AG09309 (cell line): ENCODE measurements at places on chromosomes 13 and 19.

DNA sequence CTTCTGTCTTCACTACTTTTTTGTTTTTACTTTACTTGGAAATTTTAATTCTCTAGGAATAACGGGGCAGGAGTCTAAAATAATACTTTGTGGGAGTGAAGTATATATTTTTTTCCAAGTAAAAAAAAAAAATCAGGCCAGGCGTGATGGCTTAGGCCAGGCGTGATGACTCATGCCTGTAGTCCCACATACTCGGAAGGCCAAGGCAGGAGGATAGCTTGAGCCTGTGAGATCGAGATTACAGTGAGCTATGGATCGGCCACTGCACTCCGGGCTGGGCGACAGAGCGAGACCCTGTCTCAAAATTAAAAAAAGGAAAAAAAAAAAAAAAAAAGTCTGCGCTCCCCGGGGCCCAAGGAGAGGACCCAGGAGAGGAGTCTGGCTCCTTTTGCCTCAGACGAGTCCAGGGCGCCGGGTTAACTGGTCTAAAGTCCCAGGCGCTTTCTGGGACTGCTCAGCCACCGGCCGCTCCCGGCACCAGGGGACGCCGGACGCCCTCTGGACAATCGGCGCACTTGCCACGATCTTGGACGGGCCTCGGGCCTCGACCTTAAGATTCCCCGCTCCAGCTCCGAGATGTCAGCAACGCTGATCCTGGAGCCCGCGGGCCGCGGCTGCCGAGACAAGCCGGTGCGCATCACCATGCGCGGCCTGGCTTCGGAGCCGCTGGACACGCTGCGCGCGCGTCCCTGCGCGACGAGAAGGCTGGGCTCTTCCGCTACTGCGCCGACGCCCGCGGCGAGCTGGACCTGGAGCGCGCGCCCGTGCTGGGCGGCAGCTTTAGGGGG lies 2.7 kb upstream of the ZFP82 start:
- DNase-seq: no peak

DNA sequence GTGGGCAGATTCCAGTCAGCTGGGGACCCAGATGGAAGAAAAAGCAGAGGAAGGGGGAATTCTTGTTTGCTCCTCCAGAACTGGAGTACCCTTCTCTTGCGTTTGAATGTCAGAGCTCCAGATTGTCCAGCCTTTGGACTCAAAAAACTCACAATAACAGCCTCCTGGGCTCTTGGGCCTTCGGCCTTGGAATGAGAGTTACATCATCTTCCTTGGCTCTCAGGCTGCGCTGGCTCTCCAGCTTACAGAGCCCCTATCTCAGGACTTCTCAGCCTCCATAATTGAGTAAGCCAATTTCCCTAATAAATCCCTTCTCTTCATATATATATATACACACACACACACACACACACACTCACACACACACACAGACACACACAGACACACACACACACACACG lies 1215.7 kb upstream of the SLC10A2 start:
- no peak for DNase-seq

- no peak for DNase-seq
These were observed 42.0 kb downstream of the LNX2 start for GRCh38 chr13:27578121-27579030.

GRCh38 chr19:48174445-48175030 lies 4.1 kb downstream of the ZSWIM9 start:
- no peak for DNase-seq

DNA sequence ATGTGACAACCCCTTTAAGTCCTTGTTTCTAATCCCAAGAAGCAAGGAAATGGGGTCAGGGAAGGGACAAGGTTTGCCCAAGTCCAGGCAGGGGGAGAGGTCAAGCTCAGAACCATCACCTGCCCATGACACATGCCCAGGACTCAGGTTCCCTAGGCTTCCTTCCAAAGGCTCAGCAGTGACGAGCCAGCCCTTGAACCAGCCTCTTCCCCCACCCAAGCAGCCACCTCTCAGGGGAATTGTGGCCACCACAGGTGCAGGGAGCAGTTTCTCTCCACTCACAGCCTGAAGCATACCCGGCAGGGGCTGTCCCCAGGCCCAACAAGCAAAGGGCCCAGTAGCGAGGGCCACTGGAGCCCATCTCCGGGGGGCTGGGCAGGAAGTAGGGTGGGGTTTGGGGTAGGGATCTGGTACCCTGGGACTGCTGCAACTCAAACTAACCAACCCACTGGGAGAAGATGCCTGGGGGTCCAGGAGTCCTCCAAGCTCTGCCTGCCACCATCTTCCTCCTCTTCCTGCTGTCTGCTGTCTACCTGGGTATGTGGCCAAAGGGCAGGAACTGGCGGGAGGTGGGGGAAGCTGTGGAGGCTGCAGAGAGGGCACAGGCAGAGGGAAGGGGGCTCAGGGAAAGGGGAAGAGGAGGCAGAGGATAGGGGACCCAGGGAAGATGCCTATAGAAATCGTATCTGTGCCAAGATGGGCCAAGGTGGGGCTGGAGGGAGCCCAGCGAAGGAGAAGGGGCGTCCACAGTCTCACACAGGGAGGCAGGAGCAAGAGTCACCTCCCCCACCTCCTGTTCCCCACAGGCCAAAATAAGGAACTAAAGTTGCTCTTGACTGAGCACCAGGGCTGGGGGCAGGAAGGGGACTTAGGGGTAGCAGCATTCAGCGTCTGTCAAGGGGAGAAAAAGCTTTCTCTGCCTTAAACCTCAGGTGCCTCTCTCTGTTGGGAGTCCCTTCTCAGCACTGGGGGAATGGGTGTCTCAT lies at the start of gene CD79A:
Gene CD79A (plus strand): TSS at position 433 of the 986 bp plus-strand sequence. CDS start 26 bp downstream, at position 459.
- no peak for DNase-seq

DNA sequence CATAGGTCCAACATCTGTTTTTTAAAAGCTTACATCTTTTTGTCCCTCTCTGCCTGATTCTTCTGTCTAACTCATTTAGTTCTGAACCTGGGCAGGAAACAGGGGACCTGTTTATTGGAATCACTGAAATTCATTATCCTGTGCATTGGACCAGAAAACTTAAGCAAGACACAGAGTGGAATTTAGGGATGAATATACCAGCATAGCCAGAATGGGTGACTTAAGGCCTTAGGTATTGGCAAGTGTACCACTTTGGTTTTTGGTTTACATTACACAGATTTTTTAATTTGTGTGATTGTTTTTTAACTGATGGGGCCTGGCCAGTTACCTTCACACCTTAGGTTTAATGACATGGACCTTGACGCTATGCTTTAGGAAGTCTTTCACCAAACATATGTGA lies 232.5 kb downstream of the GPC5 start:
- DNase-seq: no peak

DNA sequence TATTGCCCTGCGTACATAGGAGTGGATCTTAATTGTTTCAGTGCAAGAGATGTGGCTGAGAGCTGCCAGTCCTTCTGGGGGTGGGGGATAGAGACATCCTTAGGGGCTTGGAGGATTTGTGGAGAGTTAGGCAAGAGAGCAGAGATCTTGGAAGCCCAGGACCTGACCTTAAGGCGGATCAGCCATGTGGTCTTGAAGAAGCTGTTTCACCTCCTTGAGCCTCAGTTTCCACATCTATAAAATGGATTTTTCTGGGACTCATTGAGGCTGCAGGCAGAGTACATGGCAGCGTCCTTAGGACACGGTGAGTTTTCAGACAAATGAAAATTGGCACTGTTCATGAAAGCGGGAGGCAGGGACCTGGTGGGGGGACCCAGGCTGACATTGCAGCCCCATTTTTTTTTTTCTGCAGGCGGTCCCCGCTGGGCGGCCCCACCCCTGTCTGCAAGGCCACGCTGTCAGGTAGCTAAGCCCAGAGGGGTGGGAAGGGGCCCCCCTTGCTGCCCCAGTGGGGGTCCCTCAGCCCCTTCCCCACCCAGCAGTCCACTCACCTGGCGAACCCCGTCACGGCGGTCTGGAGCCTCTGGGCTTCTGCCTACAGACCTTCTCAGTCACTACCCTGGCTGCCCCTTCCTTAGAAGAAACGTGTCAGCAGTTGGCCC lies 30.0 kb downstream of the PDE4A start:
- DNase-seq: no peak

DNA sequence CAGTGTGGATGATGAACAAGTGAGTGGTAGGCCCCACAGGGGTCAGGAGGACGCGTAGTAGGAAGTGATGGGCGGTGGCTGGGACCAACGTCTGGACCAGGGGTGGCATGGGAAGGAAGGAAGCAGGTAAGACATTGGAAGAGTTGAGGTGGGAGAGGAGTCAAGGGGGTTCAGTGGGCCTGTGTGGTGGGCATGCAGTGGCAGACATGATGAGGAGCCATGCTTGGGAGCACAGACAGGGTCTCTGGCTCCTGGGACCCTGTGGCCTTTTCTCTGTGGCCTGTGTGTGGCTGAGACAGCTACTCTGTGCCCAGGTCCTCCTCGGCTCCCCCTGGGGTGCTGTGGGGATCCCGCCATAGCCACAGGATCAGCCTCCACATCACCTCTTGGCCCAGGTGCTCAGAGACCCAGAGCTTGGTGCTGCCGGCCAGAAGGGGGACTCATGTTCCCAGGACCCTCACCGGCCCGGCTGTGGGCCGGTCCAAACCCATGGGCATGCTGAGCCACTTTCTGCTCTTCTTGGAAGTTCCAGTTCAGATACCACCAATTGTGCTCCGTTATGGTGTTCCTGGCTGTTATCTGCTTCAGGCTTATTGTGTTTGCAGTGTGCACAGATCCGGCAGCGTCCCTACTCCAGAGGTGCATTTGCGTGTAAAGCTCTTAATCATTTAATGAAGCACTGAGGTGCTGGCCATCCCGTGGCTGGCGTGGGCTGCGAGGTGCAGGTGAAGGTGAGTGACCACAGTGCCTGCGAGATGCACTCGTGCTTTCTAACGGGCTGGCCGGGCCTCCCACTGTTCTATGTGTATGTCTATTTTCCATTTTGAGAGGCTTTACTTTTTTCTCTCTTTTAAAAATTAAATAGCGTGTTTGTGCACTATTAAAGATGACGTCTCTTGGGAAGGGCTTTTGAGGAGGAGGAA lies 147.9 kb downstream of the TEX29 start:
- DNase-seq: no peak

- no peak for DNase-seq
These were observed 22.9 kb upstream of the GPI start for GRCh38 chr19:34341935-34342680.

DNA sequence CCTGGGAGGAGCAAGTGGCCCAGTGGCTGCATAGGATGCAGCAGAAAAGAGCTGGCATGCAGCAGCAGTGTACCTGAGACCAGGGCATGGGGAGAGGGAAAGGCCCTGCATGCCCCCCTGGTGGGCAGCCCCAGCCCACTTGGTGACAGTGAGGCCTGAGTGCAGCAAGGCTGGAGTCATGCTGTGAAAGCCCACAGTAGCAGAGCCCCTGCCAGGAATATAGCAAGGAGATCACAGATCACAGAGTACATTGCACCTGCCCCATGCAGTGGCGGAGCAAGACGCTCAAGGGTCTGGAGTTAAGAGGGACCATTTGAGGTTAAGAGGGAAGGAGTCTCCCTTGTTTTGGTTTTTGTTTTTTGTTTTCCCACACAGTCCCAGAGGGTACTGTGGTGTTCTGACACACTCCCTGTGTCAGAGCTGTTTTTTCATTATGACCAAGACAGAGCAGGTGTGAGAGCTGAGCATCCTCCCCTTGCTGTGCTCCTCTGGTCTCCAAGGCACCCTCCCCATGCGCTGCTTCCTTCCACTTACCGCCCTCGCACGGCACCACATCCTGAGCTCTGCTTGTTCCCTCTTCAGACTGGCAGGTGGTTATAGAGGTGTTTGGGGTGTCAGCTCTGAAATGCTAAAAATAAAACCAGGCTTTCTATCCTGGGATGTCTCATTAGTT lies 85.0 kb upstream of the UBL3 start:
- DNase-seq: no peak

DNA sequence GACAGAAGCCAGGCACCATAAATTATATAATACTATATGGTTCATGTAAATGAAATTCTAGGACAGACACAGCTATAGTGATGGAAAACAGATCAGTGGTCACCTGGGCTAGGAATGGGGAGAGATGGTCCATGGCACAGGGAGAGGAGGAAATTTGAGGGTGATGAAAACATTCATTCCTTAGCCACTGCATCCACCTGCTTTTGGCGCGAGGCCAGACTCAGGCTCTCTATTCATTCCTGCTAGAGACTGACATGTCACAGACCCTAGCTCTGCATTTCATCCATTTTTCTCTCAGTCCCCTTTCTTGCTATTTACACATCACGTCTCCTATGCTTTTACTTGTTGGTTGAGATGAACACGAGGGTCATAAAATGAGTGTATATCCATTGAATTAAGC lies 628.3 kb upstream of the SLC10A2 start:
- DNase-seq: no peak

GRCh38 chr13:112724788-112725345 lies 35.0 kb downstream of the ATP11A start:
- no peak for DNase-seq

- DNase-seq: peak; percentile 59
These were observed 56.5 kb downstream of the GADD45B start for GRCh38 chr19:2532252-2533071.

- no peak for DNase-seq
These were observed 161.6 kb downstream of the ZIC5 start for GRCh38 chr13:99809926-99810325.

- DNase-seq: no peak
These were observed 22.1 kb upstream of the WDFY2 start for GRCh38 chr13:51562011-51562671.

- no peak for DNase-seq
These were observed 107.6 kb downstream of the PIBF1 start for GRCh38 chr13:72889495-72889894.

DNA sequence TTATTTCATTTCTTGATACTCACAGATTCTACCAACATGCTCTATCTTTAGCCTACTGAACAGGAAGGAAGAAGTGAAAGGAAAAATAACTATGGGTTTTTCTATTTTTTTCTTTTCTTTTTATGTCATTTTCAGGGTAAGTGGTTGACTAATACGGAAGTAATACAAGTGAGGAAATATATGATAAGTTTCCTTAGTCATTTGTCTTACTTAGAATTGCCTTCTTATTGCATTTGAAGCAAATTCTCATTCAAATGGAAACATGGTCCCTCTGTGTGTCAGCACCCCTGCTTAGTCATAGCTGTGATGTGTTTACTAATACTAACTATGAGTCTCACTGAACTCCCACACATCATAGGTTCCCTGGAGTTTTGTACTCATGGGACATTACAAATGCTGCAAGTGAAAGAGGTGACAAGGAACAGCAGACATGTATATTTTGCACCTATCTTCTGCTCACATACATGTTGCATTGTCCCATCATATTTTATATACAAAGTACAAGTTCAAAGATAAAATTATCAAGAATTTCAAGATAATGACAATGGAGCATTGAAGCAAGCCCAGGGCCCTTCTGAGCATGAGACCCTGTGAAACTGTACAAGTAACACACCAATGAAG lies 60.1 kb downstream of the DCT start:
- no peak for DNase-seq

DNA sequence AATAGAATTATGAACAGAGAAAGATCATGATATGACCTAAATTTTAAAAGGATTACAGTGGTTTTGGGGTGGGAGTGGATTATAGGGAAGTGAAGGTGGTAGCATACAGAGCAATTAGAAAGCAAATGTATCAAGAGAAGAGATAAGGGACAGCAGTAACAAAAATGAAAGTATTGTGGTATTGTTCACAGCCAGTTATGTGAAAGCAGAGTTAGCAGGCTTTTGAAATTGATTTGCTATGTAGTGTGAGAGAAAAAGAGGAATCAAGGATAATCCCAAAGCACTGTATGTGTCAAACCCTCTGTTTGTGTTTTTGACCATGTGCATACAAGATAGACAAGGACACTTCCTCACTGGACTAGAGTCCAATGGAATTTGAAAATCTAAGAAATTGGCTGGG lies 1721.4 kb downstream of the PCDH9 start:
- DNase-seq: no peak
